Non-pigmented ciliary epithelial cell (primary cell): ENCODE measurements at places on chromosomes 3 and 15.

DNA sequence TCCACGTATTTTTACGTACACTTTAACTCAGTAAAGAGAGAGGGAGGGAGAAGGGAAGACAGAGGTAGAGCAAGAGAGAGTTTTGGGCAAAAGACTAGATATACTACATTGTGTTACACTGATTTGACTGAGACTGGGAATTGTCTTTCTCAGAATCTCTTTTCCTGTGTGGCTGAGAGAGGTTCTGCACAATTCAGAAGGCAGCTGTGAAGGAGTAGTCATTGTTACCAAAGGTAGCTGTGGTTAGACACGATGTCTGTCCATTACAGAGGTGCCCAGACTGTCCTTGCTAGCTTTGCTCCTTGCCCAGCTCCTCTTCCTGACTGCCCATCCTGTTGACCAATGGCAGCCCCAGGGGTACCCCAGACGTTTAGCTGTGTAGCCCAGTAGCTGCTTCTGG is 577.5 kb upstream of the CBLB start:
- no peak for DNase-seq

- no peak for DNase-seq
Observed at GRCh38 chr15:76168237-76168984, 108.6 kb downstream of the TMEM266 start.

DNA sequence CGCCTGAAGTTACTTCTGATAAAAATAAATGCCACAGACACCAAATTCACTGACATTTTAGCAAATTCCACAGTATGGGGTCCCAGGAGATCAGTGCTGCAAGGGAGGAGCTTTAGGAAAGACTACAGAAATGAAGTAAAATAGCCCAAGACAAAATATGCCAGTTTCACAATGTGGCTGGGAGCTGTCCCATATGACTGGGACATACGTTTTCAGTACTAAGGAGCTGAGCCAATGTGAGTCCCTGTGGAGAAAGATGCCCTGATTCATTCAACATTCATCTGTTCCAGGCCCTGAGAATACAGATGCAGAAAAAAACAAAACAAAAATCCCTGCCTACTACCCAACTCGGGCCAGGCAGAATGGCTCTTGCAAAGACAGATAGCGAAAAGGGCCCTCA is 63.4 kb upstream of the FAM174B start:
- DNase-seq, result no peak

- no peak for DNase-seq
Observed at GRCh38 chr3:123256256-123256655, 54.5 kb downstream of the SEC22A start.

- no peak for DNase-seq
Observed at GRCh38 chr3:172074032-172074431, 34.7 kb downstream of the FNDC3B start.

- no peak for DNase-seq
Observed at GRCh38 chr15:69664572-69665571, 212.3 kb downstream of the RPLP1 start.

DNA sequence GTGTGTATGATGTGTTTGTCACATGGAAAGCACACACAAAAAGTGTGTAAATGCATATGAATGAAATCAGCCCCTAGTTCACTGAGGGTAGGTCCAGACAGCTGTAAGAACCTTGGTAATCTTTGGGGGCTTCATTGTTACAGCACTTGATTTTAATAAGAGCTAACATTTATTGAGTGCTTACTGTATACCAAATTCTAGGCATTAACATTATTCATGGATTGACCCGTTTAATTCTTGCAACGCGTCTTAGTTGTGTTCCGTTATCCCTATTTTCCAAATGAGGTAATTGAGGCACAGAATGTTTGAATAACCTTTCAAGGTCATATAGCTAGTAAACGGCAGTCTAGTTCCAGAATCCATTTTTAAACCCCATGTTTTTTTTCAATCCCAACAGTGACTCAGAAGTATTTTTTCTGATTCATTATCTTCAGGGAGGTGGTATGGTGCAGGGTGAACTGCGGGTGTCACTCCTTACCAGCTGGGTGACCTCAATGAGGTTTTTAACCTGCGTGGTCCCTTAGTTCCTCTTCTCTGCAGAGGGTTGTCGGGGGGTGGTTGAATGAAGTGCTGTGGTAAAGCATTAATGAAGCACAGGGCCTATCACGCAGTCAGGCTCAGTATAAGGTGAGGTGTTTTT is 14.2 kb downstream of the RAB8B start:
- no peak for DNase-seq
